ENCODE measurements at places on chromosomes 11 and 22.

DNA sequence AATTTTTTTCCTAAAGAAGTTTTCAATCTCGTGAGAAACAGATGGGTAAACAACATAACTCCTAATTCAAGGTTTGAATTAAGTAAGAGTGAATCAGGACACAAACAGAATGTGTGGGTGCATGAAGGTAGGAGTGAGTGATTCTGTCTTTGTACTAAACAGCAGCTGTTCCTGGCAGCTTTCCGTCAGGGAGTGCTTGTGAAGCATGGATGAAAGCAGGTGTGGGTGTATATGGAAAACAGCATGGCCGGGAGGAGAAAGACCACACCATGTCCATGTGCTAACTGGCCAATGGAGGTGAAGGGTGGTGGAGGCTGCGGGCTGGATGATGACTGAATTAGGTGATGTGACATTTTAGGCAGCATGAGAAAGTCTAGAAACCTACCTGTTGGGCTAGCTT is 49.6 kb downstream of the BARX2 start:
- H3K27me3 ChIP-seq = peaks cover 37% of the 10 kb centered on the region
- no peaks in the 10 kb centered on the region for H3K4me1 ChIP-seq
- H3K4me3 ChIP-seq = no peak overlapping the region
- H3K27ac ChIP-seq = no peak overlapping the region

- H3K27me3 ChIP-seq = no peaks in the 10 kb centered on the region
- H3K4me1 ChIP-seq = no peaks in the 10 kb centered on the region
- DNase-seq = no peak
- H3K36me3 ChIP-seq = peaks cover 36% of the 10 kb centered on the region
- H3K4me3 ChIP-seq = no peak overlapping the region
- H3K27ac ChIP-seq = no peak overlapping the region
Measured at GRCh38 chr22:36226189-36226588, 13.1 kb downstream of the APOL2 start.

DNA sequence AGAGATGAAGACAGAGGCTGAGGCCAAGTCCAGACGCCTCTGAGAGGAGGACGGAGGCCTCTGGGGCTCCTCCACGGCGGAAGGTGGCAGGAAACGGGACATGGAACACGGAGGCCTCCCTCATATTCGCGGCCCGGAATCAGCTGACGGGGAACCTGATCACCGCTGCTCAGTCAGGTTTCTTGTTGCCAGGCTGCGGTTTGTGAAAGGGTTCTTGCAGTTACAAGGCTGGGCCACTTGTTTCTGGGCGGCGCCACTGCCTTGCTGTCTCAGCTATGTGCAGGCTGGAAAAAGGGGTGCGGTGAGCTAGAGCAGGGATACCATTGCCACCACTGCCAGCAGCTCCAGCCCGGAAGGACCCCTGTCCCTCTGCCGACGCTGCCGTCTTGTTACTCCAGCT is 10.0 kb upstream of the MMP1 start:
- DNase-seq = peak; percentile 45
- H3K36me3 ChIP-seq = no peaks in the 10 kb centered on the region
- H3K4me3 ChIP-seq = no peak overlapping the region
- H3K4me1 ChIP-seq = no peaks in the 10 kb centered on the region
- no peak overlapping the region for H3K27ac ChIP-seq
- H3K27me3 ChIP-seq = peaks cover 2% of the 10 kb centered on the region

DNA sequence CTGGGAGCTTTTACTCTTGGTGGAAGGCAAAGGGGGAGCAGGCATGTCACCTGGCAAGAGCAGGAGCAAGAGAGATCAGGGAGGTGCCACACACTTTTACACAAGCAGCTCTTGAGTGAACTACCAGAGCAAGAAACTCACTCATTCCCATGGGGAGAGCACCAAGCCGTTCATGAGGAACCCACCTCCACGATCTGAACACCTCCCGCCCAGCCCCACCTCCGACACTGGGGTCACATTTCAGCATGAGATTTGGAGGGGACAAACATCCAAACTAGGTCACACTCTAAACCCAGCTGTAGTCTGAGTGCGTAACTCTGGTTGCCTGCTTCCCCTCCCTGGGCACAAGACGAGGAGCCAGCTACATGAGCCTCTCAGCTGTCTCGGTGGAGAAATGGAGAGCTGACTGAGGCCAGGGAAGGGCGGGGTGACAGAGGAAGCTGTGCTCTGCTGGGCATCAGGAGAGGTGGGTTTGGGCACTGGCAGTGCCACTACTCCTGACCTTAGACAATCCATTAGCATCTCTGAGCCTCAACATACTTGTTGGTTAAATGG is 134.6 kb downstream of the PKNOX2 start:
- DNase-seq = no peak
- peaks cover 4% of the 10 kb centered on the region for H3K27me3 ChIP-seq
- H3K4me3 ChIP-seq = no peak overlapping the region
- no peaks in the 10 kb centered on the region for H3K36me3 ChIP-seq

GRCh38 chr11:43941257-43941994 is 1.0 kb upstream of the C11orf96 start:
- H3K4me1 ChIP-seq = no peaks in the 10 kb centered on the region
- no peak for DNase-seq
- H3K27ac ChIP-seq = no peak overlapping the region
- no peaks in the 10 kb centered on the region for H3K36me3 ChIP-seq
- peak overlapping the region; percentile 25 for H3K4me3 ChIP-seq

- no peak for DNase-seq
- no peaks in the 10 kb centered on the region for H3K4me1 ChIP-seq
- H3K27me3 ChIP-seq = no peaks in the 10 kb centered on the region
- H3K36me3 ChIP-seq = no peaks in the 10 kb centered on the region
- no peak overlapping the region for H3K4me3 ChIP-seq
- no peak overlapping the region for H3K27ac ChIP-seq
Measured at GRCh38 chr22:47114813-47115517, 352.5 kb downstream of the TBC1D22A start.

GRCh38 chr11:46668480-46669085 is 31.8 kb downstream of the ARHGAP1 start:
- no peak overlapping the region for H3K4me3 ChIP-seq
- DNase-seq = no peak
- peaks cover 45% of the 10 kb centered on the region for H3K4me1 ChIP-seq
- H3K36me3 ChIP-seq = peaks cover 31% of the 10 kb centered on the region
- no peak overlapping the region for H3K27ac ChIP-seq
- no peaks in the 10 kb centered on the region for H3K27me3 ChIP-seq

DNA sequence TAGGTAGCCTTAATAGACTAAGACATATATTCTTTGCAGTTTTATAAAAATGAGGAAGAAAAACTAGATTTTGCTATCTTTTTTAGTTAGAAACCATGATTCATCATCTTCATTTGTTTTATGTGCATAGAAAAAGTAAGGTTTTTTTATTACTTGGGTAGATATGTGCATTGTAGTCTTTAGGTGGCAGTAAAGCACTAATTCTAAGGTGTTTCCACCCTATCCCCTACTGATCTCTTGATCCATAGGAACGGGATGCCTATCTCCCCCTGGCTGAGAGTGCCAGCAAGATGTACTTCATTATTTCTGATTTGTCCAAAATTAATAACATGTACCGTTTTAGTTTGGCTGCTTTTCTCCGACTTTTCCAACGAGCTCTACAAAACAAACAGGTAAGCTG is 148.1 kb downstream of the DYNC2H1 start:
- no peaks in the 10 kb centered on the region for H3K36me3 ChIP-seq
- H3K4me3 ChIP-seq = no peak overlapping the region
- no peaks in the 10 kb centered on the region for H3K27me3 ChIP-seq
- no peaks in the 10 kb centered on the region for H3K4me1 ChIP-seq
- DNase-seq = peak; percentile 2

GRCh38 chr11:68436985-68437926 is 23.3 kb upstream of the PPP6R3 start:
- H3K4me3 ChIP-seq = no peak overlapping the region
- peak overlapping the region; percentile 9 for H3K27ac ChIP-seq
- peaks cover 83% of the 10 kb centered on the region for H3K36me3 ChIP-seq
- no peaks in the 10 kb centered on the region for H3K27me3 ChIP-seq

All from common myeloid progenitor, CD34-positive (primary cell).